Fibroblast of skin of left biceps (primary cell): ENCODE measurements at places on chromosomes 4 and X.

GRCh38 chr4:111268769-111269414 is 646.0 kb upstream of the PITX2 start:
- DNase-seq = peak; percentile 20

GRCh38 chrX:53347948-53348347 is 66.6 kb upstream of the IQSEC2 start:
- DNase-seq = no peak

DNA sequence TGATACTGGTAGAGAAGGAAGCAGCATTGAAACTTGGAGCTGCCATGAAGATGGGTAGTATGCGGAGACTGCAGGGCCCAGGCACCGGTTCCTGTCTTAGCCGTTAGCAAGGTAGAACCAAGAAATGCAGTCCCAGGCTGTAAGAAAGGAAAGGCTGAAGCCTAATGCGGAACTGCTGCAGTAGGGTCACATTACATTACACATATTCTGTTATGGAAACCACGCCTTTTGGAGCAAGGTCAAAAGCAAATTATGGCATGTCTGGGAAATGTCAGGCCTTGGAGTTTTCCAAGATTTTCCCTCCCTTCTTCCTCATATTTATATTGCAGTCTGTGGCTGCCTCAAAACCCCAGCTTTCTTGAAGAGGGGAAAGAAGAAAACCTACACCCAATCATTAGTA is 204.8 kb upstream of the RASGEF1B start:
- DNase-seq = no peak

DNA sequence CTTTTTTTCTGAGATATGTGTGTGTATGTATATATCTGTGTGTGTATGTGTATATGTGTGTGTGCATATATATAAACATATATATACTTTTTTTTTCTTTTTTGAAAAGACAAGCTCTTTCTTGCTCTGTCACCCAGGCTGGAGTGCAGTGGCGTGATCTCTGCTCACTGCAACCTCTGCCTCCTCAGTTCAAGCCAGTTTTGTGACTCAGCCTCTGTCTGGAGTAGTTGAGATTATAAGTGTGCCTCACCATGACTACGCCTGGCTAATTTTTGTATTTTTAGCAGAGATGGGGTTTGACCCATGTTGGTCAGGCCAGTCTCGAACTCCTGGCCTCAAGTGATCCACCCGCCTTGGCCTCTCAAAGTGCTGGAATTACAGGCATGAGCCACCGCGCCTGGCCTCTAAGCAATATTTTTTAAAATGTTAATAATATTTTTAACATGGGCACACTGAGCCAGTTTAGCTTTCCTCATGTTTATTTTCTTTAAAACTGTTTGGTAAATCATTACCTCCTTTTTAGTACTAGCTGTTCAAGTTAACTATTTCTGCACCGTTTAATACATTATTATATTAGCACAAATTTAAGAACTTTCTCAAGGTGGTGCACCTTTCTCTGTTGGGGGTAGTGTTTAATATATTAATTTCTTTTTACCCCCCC is 33.3 kb downstream of the BBS12 start:
- no peak for DNase-seq

DNA sequence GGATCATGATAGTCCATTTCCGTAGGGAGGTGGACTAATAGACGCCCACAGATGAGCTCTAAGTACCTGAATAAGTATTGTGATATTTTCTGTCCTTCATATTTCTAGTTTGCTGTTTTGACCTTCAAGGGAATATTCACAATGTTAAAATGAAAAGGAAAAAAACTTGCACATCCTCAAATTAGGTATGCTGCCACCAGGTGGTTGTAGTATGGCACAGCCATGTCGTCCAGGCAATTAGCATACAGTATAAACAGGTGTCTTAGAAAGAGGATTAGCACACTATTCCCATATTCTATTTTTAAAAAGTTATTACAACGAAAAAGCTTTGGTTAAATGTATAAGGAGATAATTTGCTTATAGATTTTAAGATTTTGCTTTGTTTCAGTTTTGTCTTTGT is 802.0 kb downstream of the RPA4 start:
- DNase-seq = no peak

DNA sequence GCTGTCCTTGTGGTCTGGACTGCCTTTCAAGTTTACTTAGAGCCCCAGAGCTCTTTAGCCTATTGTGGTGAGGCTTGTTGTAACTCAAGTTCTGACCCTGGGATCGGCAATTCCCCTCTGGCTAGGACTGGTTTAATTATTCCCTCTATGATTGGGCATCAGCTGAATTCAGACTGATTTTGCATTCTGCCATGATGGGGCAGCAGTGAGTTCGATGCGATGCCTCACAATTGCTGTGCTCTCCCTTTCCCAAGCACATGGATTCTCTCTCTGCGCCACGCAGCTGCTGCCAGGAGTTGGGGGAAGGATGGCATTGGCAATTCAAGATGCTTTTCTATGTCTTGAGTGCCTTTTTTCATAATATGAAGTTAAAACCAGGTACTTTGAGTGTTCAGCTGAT is 327.8 kb upstream of the CXorf51B start:
- DNase-seq = no peak

GRCh38 chr4:1249731-1250526 is 999 bp upstream of the CTBP1 start:
- no peak for DNase-seq

DNA sequence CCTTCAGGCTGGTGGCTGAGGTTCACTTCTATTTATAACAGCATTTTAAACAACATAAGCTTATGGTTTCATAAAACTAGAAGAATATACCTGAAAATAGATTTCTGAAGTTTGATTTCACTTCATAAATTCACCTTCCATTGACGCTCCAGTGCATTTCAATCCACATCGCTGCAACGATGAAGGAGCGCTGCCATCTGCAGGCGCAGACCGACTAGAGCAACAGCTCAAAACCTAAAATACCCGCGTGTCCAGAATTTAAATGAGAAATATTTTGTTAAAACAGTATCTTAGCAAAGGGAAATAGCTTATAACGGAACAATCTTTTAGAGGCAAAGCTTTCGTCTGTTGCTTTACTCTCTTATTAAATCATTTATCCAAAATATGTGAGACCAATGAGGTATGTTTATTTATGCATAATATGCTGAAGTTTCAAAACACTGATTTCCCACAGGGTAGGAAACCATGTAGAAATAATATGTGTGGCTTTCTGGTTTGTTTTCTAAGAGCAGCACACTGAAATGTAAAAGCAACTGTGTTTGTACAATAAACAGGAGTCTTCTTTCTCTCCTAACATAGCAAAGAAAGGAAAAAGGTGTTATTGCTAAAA is 816.4 kb upstream of the FRG1 start:
- DNase-seq = peak; percentile 20

DNA sequence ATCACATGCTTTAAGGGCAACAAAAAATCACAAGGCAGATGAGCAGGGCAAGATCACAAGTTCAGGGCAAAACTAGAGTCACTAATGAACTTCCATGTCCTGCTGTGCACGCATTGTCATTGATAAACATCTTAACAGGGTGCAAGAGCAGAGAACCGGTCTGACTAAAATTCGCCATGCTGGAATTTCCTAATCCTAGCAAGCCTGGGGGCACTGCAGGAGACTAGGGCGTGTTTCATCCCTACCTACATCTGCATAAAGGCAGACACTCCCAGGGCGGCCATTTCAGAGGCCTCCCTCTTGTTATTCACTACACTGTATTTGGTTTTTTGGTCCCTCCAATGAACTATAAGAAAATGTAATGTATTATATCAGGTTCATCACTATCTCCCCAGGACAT is 203.6 kb downstream of the ARHGEF9 start:
- DNase-seq = no peak

- peak; percentile 52 for DNase-seq
Measured at GRCh38 chr4:108820492-108821350, 57.9 kb upstream of the ETNPPL start.

- no peak for DNase-seq
Measured at GRCh38 chr4:1136048-1136447, 22.7 kb upstream of the RNF212 start.

GRCh38 chr4:76614589-76614988 is 179.6 kb downstream of the SHROOM3 start:
- no peak for DNase-seq

DNA sequence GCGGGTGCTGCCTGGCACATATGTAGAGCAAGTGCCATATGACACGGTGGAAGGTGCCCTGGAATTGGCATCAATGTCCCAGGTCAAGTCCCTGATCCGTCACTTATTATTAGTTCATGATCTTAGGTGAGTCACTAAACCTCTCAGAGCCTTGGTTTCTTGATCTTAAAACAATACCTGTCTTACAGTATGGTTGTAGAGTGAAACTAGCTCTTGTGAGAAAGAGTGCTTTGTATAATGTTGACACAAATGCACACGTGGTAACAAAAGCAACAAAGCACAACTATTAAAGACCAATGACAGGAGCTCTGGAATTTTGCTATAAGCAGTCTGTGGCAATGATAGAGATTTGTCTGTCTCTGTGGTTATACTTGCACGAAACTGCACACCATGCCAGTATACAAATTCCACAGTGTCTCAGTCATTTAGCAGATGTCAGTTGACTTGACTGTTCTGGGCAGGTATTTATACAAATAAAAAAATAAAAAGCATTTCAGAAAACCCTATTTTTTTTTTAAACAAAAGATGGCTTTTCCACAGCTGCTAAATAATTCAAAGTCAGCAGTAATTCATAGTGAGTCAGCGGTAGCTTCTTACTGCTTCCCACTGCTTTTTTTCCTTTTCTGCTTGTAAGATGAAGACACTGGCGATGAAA is 19.7 kb upstream of the ACSL1 start:
- peak; percentile 34 for DNase-seq

DNA sequence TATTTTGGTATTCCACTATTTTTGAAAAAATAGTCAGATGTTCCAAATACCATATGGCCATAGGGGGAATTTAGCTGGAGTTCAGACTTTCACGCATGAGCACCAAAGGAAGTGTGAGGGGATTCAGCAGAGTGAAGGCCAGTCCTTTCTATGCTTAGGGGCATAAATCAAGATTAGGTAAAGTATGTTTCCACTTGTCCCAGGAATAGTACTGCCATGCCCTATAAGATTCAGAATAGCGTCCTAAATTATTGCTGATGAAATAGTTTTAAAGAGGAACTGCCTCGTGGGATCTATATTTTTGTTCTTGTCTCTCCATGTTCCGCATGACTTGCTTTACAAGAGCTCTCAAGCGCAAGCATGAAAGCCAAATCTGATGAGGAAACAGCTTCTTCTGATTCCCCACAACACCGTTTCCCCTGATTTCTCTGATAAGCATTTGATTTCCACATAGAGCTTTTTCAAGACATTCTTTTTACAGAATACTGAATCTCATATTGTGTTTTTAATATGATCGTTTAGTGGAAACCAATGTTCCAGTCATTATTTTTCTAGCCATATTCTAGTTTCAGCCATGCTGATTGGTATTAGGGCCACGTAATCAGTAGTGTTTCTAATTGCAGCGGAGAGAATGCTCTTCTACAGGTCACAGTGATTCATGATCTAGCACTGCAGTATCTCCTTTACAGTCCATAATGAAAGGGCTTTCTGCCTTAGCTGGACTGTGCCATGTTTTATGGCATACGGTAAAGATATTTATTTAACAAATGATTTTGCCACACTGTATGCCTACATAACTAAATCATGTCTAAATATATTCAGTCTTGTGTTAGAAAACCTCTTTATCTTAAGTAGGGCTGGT is 492.3 kb downstream of the CENPC start:
- DNase-seq = no peak

DNA sequence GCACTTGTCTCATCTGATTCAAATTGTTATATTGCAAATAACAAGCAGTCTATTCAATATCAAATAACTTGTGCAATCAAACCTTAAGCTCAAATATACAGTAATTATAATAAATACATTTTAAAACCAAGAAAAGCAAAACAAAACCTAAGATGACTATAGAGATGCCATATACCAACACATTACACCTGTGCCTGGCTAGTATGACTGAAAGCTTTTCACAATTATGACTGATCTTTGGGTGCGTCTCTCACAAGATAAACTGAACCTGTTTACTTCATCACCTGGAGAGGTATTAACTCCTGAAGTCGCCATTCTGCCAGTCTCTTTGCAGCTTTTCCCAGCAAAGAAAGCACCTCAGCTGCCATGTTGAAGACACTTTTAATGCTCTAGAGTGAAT is 41.3 kb downstream of the ACSL4 start:
- no peak for DNase-seq

GRCh38 chr4:150176547-150176946 is 98.3 kb downstream of the DCLK2 start:
- peak; percentile 82 for DNase-seq

GRCh38 chrX:122934131-122934530 is 249.9 kb upstream of the GRIA3 start:
- no peak for DNase-seq

GRCh38 chr4:150078041-150078578 is at the start of gene DCLK2:
TSS of gene DCLK2 (plus strand) at chr4:150078445. CDS start at chr4:150079028, 583 bp downstream.
- peak; percentile 79 for DNase-seq

GRCh38 chrX:133454491-133454914 is 39.2 kb upstream of the GPC4 start:
- DNase-seq = no peak

- DNase-seq = no peak
Measured at GRCh38 chr4:144288011-144288903, 147.7 kb upstream of the GYPA start.

DNA sequence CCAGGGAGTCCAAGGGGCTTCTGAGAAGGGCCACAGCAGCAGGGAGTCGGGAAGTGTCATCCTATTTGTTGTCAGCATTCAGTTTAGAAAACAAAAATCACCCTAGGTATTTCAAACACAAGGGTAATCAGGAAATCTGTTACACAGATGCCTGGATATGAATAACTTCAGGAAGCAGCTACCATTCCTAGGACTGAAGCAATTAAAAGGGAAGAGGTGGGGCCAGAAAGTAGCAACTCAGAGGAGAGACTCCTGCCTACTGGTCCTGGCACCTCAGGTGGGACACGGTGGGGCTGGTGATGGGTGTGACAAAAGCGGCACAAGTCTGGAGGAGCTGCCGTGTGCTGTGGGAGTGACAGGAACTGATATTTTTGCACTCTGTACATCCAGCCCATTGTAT is 107.9 kb downstream of the PDGFRA start:
- DNase-seq = no peak

GRCh38 chr4:107837317-107837716 is 12.6 kb downstream of the SGMS2 start:
- DNase-seq = no peak

DNA sequence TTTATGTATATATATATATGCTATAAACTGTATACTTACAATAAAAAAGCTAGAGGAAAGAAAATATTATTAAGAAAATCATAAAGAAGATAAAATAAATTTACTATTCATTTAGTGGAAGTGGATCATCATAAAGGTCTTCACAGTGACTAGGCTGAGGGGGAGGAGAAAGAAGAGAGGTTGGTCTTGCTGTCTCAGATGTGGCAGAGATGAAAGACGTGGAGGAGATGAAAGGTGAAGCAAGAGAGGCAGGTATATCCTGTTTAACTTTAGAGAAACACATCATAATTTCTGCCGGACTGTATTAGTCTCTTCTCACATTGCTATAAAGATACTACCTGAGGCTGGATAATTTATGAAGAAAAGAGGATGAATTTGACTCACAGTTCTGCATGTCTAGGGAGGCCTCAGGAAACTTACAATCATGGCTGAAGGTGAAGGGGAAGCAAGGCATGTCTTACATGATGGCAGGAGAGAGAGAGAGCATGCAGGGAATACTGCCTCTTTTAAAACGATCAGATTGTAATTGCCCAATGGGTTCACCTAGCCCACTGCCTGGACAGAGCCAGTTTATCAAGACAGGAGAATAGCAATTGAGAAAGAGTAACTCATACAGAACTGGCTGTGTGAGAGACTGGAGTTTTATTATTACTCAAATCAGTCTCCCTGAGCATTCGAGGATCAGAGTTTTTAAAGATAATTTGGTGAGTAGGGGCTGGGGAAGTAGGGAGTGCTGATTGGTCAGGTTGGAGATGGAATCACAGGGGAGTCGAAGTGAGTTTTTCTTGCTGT is 22.1 kb upstream of the RRAGB start:
- DNase-seq = no peak
